ENCODE measurements at places on chromosomes 2 and 18. TPM values are rescaled to one million over a fixed set of nuclear protein-coding genes. Genes with fewer than 3 reads are reported as not detected.

DNA sequence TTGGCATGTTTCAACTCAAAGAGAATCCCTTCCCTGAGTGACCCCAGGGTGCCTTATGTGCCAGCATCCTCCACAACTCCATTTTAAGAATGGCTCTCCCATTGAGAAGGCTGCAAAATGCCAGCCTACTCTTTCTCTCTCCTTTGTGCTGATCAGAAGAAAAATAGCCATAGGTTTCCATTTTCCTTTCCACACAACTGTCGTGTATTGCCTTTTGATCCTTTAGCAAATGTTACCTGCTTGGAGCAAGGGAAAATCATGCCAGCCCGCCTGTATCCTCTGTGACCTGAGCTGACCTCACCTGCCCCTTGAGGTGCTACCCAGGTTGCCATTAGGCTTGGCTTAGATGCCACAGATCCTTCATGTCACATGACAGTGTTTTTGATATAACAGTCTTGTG, 38.8 kb downstream of the DPYSL5 start:
- DNase-seq, result peak; percentile 48

DNA sequence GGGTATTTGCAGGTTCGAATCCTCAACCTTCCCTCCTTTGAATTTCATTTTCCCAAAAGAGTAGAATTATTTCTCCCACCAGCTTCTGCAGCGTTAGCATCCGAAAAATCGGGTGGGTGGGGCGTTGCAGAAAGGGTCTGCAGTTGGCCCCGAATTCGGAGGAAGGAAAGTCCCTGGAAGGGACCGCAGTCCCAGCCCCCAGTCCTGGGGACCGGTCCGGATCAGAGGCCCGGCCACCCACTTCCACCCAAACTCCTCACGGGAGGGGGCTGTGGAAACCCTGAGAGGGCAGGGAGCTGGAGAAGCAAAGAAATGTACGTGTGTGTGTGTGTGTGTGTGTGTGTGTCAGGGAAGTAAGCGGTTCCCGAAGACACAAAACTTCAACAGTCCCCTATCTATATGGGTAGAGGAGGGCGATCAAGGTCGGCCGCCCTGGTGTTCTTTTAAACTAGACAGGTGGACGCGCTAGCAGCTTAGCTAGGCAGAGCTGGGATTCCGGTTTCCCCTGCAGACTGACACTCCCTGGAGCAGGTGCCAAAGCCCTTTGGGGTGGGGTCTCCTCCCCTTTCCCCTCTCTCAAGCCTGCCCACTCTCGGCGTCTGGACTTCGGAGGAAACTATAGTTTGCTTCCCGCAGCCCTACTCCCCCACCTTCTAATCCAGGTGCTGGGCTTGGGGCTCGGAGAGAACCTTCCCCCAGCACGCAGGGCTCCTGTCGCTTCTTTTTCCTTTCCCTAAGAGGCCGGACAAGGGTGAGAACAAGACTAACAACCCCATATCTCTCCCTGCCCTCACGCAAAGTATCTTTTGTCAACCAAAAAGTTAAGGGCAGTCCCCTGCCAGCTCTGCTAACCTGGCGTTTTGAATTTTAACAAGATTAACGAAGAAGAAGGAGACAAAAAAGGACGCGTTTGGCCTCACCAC, 4.8 kb upstream of the ONECUT2 start:
- no peak for DNase-seq

The KCNJ13 gene
- not detected for total RNA-seq

The GPR45 gene
- not detected for total RNA-seq

- DNase-seq, result peak; percentile 81
These were observed 78.4 kb upstream of the SALL3 start for GRCh38 chr18:78900938-78901909.

The ANKRD44 gene
- total RNA-seq, result 16.6 TPM

GRCh38 chr2:157839822-157840221, 36.3 kb downstream of the ACVR1 start:
- DNase-seq, result no peak

GRCh38 chr2:212906620-212907019, 244.8 kb downstream of the IKZF2 start:
- DNase-seq, result no peak

DNA sequence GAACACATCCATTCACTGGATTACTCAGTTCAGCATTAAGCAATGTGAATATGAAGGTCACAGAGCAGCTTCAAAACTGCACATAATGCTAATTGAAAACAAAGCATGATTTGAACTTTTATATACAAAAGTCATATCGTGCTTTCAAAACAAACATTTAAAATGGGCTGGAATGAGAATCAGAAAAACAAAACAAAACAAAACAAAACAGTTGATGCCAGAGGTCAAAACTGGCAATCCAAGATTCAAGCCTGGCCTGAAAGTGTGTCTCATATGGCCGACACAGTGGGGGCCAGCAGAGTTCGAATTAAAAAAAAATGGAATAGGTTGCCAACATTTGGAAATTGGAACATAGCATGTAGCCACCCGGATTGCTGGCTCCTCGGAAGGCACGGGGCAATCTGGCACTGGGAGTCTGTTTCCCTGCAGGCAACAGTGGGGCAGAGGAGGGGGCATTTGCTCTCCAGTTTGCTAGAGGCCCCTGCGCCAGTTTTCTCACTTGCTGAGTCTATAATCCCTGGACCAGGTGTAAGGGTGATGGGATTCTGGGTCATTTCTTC, 294.4 kb downstream of the ZNF521 start:
- DNase-seq, result no peak

All from osteocyte (in vitro differentiated cells).